Hippocampal formation (tissue), 2 donors: ENCODE measurements at places on chromosomes 6 and 20.

DNA sequence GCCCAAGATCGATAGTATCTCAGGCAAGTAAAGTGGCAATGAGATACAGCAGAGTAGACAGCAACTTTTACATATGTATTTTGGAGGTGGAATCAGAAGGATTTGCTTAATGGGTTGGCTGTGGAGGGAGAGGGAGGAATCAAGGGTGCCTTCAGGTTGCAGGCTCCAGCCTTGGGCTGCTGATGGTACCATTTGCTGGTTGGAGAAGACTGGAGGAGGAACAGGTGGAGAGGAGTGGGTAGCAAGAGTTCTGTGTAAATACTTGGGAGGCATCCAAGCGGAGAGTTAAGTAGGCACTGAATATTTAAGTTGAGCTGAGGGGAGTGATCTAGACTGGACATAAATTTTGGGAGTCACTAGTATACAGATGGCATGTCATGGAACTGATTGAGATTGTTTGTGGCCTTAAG, 5.2 kb downstream of the BICRAL start:
- no peak for DNase-seq

GRCh38 chr20:9119776-9120175, 50.9 kb downstream of the PLCB4 start:
- no peak for DNase-seq

DNA sequence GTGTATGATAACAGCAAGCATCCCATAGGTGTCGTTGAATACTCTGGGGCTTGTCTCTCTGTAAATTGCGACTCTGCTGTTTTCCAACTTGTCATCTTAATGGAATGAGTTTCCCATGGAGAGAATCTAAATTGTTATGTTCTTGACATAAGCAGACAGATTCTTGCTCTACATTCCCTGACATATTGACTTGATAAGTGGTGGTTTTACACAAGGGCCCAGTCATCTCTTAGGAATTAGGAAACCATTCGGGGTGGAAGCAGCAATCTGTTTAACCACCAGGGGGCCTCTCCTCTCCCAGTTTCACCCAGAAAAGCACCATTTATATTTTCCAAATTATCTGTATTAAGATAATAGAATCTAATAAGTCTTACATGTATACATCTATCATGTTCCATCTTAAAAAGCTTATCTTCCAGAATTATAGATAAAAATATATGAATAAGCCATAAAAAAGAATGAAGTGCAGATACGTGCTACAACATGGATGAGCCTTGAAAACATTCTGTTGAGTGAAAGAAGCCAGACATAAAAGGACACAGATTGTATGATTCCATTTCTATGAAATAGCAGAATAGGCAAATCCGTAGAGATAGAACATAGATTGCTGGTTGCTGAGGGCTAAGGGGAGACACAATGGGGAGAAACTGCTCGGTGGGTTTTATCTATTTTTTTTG, 23.1 kb upstream of the MROH8 start:
- no peak for DNase-seq

GRCh38 chr20:64084685-64085152, 521 bp upstream of the LKAAEAR1 start:
- no peak for DNase-seq

GRCh38 chr6:144214622-144215401, 64.5 kb downstream of the STX11 start:
- DNase-seq: no peak

DNA sequence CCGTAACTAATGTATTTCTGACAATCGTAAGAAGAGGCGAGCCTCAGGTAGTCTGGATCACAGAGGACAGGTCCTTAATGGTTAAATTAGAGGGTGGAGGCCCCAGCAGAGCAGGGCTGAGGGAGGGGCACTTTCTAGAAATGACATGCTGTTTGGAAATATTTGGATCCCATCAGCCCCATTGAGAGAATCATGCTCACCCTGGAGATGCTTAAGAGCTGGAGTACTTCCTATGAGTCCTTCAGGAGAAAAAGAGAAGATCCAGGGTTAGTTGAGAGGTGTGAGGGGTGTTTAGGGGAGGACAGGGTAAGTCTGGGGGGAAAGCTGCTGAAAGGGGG, 123.0 kb downstream of the TCP11 start:
- no peak for DNase-seq

DNA sequence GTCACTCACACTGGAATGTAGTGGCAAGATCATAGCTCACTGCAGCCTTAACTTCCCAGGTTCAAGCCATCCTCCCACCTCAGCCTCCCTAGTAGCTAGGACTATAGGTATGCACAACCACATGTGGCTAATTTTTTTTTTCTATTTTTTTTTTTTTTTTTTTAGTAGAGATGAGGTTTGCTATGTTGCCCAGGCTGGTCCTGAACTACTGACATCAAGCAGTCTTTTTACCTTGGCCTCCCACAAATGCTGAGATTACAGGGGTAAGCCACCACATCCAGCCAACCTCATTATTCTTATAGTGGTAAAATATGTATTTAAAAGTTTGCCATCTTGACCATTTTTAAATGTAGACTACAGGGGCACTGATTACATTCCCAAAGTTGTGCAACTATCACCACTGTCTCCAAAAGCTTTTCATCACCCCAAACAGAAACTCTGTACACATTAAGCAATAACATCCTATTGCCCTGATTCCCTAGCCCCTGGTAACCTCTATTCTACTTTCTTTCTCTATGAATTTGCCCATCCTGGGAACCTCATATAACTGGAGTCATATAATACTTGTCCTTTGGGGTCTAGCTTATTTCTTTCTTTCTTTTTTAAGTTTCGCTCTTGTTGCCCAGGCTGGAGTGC, 268.0 kb upstream of the JARID2 start:
- DNase-seq: no peak

DNA sequence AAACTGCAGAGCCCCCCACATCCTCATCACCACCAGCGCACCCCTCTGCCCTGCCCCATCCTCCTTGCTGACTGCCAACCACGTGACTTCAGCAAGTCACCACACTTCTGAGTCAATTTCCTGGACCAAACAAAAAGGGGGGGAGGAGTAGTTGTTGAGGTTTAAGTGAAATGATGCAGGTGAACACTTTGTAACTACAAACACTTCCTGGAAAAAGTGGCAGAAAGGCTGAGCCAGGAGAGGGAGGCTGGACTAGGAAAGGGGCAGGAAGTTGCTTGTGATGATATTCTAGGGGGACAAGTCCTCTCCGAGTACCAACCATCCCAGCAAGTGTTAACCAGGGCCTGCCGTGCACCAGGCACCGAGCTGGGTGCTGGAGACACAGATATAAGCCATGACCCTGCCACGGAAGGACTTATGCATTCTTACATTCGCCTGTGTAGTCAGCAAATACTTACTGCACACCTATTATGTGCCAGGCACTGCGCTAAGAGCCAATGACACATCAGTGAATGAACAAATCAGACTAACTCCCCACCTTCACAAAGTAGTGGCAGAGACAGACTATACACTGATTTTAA, 67.3 kb downstream of the PREX1 start:
- DNase-seq: no peak

- DNase-seq: no peak
Observed at GRCh38 chr6:96794980-96795379, 42.3 kb downstream of the GPR63 start.

DNA sequence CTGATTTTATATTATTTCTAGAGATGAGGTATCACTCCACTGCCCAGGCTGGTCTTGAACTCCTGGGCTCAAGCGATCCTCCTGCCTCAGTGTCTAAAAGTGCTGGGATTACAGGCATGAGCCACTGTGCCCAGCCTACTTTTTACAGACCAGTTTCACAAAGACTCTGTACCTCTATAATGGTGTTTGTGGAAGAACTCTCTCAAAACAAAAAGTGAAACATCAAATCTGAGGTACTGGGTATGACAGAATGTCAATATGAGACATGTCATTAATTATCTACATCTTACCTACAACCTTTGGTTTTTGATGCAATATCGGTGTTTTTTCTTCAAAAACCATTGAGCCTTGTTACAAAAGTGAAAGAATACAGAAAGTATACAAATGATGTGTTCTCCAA, 49.4 kb upstream of the MCM9 start:
- DNase-seq: no peak

GRCh38 chr20:13384132-13384531, 163.1 kb downstream of the ISM1 start:
- DNase-seq: no peak

GRCh38 chr6:35706468-35706867, 17.8 kb upstream of the FKBP5 start:
- no peak for DNase-seq

DNA sequence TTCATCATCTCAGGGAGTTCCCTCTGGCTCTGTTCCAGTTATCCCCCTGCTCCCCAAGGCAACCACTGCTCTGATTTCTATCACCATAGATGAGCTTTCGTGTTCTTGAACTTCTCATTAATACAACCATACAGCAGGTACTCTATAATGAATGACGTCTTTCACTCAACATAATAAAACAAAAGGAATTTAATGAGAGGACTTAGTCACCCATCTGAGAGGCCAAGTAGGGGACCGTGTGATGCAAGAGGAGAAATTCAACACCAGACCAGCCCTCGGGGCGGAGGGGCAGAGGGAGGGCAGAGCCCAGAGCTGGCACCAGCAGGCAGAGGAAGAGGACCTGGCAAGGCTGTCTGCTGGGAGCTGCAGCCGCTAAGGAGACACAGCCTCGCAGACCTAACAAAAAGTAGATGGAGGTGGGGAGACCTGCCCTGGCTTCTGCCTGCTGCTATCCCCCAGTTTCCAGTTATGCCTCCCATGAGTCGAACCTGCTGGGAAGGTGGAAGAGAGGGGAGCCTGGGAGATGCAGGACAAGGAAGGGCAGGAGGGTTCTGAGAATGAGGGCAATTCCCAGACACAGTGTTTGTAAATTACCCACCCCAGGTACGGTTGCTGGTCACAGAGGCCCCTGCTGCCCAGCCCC, 13.8 kb downstream of the CCN5 start:
- DNase-seq: peak; percentile 30

DNA sequence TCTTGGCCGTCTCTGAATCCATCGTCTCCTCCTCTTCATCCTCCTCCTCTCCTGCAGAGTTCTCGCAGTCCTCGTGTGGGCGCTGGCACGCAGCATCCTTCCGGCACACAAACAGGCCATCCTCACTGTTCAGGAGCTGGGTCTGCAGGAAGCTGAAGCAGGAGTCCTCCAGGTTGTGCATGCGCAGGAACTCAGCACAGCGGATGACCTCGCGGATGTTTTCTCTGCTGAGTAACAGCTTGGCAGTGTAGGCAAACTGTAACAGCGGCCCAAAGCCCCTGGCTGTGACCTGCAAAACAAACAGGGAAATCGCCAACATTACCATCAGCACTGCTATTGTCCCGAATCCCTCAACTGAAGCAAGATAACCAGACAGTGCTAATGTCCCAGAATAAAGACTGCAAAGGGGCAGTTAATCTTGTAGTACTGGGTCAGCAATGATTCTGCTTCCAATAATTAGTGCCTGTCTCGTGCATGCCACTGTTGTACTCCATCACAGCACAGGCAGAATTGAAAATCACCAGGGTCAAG, 57.4 kb downstream of the GJA10 start:
- DNase-seq: peak; percentile 37

DNA sequence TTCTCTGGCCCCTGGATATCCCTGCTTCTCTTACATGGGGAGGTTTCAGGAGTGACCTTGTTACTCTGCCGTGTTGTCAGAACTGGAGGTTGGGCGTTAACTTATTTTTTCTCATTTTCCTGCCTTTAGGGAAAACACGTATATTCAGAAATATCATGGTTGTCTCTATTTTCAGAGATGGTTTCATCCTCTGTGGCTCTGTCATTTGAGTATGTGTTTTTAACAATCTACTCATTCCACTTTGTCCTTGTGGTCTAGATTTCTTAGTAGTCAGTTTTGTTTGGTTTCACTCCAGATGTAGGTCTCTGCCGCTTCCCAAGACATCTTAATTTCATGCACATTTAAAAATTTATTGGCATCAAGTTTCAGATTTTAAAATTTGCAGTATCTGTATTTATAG, 45.9 kb downstream of the KCNS1 start:
- DNase-seq: no peak

DNA sequence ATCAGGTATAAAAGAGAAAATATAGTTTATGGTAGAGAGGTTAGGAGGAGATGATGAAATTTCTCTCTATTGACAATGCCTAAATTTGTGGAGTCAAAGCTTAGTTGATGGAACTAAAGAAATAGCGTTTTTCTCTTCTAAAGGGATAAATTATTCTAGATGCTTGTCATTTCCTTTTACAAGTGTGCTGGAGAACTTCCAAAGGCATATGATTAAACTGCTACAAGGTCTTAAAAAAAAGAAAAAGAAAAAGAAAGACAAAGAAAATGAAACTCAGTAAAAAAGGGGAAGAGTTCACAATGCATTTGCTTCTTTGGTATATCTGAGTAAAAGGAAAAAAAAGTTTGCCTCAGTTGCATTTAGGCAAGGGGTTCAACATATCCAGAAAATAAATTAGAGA, 499.8 kb upstream of the PTCHD4 start:
- DNase-seq: no peak

DNA sequence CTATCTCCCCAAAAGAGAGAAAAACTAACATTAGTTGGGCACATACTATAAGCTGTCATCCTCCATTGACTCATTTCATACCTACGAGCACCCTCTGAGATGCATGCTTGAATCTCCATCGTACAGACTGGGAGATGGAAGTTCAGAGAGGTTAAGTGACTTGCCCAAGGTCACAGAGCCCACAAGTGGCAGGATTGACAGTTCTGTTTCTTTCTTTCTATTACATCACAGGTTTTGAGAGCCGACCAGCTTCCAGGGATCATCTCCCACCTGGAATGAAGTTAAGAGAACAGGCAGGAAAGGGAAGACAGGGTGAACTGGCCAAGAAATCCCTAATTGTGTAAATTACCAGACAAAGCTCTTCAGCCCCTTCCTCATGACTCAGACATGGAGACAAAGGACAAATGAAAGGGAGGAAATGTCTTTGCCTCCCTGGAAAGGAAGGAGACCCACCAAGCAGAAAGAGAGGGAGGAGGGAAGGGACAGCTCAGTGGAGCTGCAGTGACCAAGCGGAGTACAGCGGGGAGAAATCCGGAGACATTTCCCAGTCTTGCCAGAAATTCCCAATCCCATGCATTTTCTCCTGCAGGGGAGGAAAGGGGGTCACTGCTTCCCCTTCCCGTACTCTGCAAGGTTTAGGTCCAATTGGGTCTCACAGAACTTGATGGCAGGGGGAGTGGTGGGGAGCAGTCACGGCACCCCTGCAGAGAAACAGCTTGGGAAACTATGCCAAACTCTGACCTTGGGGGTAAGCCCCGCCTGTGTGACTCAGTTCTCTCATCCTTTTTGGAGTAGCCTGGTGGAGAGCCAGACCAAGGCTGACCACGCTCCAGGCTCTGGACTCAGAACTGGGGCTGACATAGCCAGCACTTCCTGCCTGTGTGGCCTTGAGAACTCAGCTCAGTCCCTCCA, 154.3 kb downstream of the ANKRD60 start:
- DNase-seq: no peak

DNA sequence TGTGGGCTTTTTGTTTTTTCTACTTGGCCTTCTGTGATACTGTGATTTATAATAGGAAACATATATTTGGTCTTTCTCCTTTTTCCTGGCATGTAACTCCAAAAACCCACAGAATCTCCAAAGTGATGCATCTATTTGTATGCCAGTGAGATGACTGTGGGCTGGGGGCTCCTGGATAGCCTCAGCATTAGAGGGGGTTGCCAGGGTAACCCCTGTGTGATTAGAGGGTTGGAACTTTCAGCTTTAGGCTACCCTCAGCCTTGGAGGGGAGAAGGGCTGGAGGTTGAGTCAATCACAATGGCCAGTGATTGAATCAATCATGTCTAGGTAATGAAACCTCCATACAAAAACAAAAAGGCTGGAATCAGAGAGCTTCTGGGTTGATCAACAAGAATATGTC, 10.6 kb upstream of the SFT2D1 start:
- no peak for DNase-seq
